Esophagus mucosa (tissue), 1 donor: ENCODE measurements at places on chromosomes 7 and 10. TPM values are rescaled to one million over a fixed set of nuclear protein-coding genes. Genes with fewer than 3 reads are reported as not detected.

GRCh38 chr10:49297818-49298670 lies 926 bp upstream of the C10orf71 start:
- ATAC-seq, result no peak

GRCh38 chr7:13560441-13560840 lies 429.0 kb downstream of the ETV1 start:
- no peak for ATAC-seq

- no peak for ATAC-seq
Measured at GRCh38 chr10:80055760-80056159, 22.7 kb upstream of the TMEM254 start.

GRCh38 chr7:153217032-153217431 lies 457.5 kb downstream of the ACTR3B start:
- no peak for ATAC-seq

CLCN1 gene
- 0.68 TPM for total RNA-seq

DNA sequence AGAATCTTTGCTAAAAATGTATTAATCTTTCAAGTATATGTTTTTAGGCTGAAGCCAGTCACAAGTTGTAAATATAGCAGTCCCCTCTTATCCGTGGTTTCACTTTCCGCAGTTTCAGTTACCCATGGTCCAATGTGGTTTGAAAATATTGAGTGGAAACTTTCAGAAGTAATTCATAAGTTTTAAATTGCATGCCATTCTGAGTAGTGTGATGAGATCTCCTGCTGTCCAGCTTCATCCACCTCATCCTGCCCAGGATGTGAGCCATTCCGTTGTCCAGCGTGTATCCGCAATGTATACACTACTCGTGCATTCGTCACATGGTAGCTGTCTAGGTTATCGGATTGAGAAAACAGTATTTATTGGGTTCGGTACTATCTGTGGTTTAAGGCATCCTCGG lies 12.2 kb downstream of the PDCD4 start:
- no peak for ATAC-seq

ANXA8L1 gene
- 193 TPM for total RNA-seq

- no peak for ATAC-seq
Measured at GRCh38 chr7:116331020-116331419, 120.7 kb downstream of the TES start.

- no peak for ATAC-seq
Measured at GRCh38 chr10:85967594-85967993, 399.0 kb downstream of the GRID1 start.

GRCh38 chr10:80542053-80542452 lies 4.4 kb downstream of the SH2D4B start:
- ATAC-seq, result peak; percentile 4

GRCh38 chr7:156475666-156476065 lies 164.9 kb upstream of the RNF32 start:
- ATAC-seq, result peak; percentile 52

GRCh38 chr7:24727154-24728120 lies 29.8 kb downstream of the GSDME start:
- ATAC-seq, result no peak

DNA sequence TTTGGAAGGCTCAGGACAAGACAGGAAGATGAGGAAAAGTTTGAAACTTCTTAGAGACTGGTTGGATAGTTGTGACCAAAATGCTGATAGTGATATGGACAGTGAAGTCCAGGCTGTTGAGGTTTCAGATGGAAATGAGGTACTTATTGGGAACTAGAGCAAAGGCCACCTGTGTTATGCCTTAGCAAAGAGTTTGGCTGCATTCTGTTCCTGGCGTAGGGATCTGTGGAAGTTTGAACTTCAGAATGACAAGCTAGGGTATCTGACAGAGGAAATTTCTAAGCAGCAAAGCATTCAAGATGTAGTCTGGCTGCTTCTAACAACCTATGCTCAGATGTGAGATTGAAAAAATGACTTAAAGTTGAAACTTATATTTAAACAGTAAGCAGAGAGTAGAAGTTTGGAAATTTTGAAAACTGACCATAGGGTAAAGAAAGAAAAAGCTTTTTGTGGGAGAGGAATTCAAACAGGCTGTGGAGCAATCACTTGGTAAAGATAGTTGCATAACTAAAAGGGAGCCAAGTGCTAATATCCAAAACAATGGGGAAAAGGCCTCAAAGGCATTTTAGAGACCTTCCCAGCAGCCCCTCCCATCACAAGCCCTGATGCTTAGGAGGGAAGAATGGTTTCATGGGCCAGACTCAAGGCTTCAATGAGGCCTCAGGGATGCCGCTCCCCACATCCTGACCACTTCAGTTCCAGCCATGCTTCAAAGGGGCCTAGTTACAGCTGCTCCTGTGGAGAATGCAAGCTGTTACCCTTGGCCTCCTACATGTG lies 415.1 kb downstream of the INHBA start:
- ATAC-seq, result no peak

- peak; percentile 7 for ATAC-seq
Measured at GRCh38 chr7:75966190-75966961, 28.0 kb downstream of the TMEM120A start.

COL17A1 gene
- 204 TPM for total RNA-seq

DNA sequence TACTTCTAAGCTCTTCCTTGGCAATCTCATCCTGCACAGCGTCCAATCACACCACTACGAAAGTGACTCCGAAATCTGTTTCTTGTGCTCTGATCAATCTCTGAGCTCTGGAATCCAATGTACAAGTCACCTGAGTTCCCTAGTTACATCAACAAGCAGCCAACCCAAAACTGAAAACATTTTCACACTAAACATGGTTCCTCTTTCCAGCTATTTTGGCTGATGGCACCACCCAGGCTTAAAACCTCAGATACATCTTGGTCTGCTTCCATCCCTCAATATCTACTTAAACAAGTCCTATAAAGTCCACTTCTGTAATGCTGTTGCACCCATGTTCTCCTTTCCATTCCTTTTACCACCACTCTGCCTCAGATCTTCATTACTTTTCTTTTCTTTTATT lies 3.6 kb downstream of the BLOC1S2 start:
- ATAC-seq, result no peak

DNA sequence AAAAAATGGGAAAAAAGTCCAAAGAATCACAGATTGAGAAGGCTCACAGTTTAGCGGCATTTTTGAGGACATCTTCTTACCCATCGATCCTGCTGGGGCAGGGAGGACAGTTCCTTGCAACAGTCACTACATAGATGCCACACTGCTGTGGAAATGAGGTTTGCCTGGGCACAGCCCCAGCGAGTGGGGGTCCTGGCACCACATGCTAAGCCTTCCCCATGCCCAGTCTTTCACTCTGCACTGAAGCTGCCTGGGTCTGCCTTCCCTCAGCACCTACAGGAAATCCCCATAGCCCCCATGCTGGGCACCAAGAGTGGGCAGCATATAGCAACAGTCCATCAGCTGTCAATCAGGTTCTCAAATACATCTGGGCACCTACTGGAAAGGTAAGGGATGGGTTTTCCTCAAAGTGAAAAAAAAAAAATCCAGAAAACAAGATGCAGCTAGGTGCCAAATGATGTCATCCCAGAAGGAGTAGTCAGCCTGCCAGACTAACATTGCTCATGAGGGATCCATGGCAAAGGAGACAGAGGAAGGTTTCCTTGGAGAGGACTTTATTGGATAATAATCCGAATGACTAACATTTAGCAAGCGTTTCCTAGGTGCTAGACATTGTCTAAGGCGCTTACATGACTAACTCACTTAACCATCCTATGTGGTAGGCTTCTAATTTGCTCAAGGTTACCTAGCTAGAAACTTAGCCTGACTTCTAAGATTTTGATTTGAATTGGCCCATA lies 125.7 kb upstream of the CXCL12 start:
- no peak for ATAC-seq
